ENCODE measurements at places on chromosomes 5 and 9. TPM values are rescaled to one million over a fixed set of nuclear protein-coding genes. Genes with fewer than 3 reads are reported as not detected.

DNA sequence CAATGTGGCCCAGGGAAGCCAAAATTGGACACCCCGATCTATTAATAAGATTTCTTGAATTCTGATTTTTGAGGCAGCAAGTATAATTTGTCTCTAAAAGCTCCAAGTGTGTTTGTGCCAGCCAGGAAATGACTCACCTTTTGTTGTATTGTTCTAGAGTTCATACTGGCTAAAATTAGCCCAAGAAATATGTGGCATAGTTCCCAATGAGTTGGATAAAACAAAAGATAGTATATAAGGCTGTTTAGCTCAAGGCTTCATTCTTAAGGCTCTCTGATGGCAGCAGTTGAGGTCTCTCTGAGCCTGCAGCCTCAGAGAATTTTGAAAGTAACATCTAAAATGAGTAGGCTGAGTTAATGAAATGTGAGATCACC is 21.6 kb downstream of the HMGXB3 start:
- DNase-seq, result peak; percentile 88

Gene TERT
- total RNA-seq, result not detected

- no peak for DNase-seq
These were observed 36.7 kb downstream of the ABLIM3 start for GRCh38 chr5:149177911-149178565.

DNA sequence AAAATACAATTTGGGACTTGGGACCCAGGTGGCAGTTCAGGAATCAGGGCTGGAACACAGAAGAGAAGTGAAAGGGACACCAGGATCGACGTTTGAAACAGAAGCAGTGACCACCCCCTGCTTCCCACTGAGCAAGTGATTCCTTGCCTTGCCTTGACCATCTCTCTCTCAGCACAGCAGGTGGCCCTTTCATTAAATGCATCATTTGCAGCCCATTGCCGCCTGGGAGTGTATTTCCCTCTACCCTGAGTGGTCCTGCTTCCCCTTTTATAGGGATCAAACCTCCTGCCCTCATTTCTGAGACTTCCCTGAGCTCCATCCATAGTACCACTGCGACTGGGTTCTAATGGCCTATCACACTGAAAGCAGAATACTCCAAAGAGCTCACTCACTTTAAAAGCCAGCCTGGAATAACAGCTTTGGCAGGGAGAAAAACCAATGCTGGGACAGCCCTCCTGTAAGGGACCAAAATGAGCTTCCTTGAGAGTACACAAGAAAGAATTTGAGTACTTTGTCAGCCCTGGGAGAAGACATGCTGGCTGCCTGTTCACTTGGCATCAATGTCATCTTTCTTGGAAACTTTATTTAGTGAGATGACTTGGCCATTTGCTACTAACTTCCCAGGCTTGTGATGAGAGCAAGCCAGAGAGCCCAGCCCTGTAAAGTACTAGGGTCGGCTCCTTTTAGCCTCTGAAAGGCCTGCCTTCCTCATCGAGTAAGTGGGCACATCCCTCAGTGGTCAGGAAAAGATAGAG is 149.7 kb downstream of the SLIT3 start:
- DNase-seq, result no peak

Gene NAIF1
- total RNA-seq, result 12.5 TPM

Gene ENTPD8
- total RNA-seq, result 0.83 TPM

- no peak for DNase-seq
These were observed 169.0 kb downstream of the DAB2IP start for GRCh38 chr9:121820286-121821005.

Gene ALAD
- total RNA-seq, result 10.2 TPM

DNA sequence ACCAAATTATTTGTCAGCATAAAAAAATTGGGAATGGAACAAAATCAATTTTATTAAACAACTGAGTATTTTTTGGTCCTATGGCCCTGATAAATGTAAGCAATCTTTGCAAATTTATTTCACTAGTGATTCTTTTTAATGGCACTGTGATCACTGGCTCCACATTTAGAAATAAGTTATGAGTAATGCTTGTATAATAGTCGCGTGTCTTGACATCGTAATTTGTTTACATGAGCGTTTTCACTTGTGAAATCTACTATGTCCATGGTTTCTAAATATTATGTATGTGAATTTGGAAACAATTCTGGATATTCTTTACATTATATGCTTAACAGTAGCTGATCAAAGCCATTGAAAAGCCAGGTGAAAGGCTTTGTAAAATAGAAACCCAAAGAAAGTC is 817.5 kb downstream of the EFNA5 start:
- DNase-seq, result no peak

GRCh38 chr9:14179449-14179848 is 134.5 kb downstream of the NFIB start:
- peak; percentile 88 for DNase-seq

DNA sequence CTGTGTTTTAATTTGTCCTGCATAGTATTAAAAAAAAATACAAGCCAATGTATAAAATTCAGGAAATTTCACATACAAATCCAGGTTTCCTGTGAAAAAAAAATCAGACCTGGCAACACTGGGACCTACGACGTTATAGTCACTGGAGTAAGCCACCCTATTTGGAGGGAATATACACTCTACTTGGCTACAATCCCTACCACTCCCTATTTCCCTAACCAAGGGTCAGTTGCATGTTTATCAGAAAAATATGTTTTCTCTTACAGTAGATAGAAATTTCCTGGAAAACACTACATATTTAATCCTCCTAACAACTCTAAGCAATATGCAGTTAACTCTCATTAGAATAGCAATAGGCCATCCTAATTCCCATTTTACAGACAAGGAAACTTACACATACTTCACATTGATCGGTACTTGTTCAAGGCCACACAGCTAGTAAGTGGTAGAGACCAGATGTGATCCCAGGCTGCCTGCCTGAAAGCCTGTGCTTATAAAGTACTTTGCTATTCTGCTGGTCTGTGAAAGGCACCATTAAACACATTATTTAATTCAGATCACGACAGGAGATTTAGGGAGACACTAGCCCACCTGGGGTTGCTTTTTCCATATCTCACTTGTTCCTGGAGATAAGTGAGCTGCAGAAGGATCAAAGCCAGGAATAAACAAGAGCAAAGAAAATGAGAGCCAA is 70.8 kb downstream of the MFAP3 start:
- no peak for DNase-seq

- DNase-seq, result peak; percentile 56
These were observed 281.9 kb downstream of the NSG2 start for GRCh38 chr5:174327317-174327864.

DNA sequence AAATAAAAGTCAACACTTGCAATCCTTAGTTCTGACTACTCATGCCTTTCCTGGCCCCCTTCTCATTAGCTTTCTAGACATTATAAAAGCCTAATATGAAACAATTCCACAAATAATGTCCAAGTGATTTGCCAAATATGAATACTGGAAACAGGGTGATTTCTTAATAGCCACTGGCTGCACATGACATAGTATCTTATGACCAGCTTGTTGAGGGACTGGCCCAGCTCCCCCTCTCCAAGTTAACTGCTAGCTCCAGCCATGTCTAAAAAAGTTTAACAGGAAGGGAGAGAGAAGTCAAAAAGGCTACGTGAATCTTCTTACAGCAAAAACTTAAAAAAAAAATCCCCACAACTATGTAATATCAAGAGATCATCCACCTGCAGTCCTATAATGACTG is 1.5 kb downstream of the CERT1 start:
- peak; percentile 30 for DNase-seq

DNA sequence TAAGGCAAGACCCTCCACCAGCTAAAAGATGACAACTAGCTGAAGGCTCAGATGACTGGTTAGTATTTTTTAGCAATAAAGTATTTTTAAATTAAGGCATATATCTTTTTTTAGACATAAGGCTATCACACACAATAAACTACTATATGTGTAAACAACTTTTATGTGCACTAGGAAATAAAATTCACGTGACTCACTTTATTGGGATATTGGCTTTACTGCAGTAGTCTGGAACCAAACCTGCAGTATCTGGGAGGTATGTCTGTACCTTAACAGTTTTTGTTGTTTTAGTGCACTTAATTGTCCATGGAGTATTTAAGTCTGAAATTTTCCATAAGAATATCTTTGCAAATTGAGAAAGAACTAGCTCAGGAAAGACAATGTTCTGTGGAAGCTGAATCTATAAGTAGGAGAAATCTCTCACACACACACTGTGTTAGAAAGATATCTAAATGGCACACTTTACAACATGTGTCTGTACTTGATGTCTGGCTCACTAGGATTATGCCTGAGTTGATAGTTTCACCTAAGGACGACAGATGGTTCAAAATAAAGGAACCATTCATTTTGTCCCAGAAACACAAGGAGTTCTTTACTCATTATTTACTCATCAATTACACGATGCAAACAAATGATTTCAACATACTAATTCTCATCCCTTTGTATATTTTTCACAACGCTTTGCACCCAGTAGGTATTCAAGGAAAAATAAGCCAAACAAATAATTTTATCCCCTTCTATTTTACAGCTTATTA is 4.6 kb downstream of the RAPGEF6 start:
- peak; percentile 64 for DNase-seq

GRCh38 chr9:80664327-80665210 is 1024.8 kb downstream of the TLE1 start:
- DNase-seq, result peak; percentile 54

DNA sequence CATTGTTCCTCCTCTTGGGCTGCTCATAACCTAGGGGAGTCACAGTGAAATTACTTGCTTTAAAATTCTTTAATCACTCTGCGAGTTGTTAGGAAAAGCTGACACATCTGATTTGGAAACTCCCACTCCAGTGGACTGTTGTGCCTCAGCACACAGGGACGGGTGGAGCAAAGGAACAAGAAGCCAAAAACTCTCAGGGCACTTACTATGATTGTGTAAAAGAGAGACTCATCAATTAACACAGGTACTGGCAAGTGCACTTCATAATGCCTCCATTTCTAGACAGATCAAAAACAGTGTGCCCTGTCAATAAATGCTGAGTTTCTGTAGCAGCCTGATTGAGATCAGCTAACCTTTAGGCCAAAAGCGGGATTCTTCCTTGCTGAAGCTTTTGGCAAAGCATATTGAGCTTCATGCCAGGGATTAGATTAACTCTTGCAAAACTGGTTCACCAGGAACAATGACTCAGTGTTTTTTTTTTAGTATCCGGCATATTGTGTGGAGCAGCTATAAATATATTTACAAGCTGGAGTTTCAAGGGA is 55.9 kb downstream of the TMC1 start:
- DNase-seq, result peak; percentile 93

Gene DEPDC1B
- total RNA-seq, result 17.9 TPM

All from mammary epithelial cell (primary cell).